ENCODE measurements at places on chromosomes 5 and 9.

- no peak for DNase-seq
Measured at GRCh38 chr5:16921211-16921610, 14.9 kb downstream of the MYO10 start.

GRCh38 chr5:170313344-170313743 is 15.8 kb upstream of the LCP2 start:
- DNase-seq, result no peak

DNA sequence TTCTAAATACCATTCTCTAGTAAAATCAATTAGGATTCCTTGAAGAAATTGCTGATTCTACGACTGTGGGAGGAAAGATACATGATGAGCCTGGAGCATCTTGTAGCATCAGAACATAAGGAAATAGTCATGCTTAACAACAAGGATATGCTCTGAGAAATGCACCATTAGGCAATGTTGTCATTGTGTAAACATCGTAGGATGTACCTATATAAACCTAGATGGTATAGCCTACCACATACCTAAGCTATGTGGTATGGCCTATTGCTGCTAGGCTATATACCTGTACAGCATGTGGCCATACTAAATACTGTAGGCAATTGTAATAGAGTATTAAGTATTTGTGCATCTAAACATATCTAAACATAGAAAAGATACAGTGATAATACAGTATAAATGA is 77.4 kb upstream of the VCAN start:
- no peak for DNase-seq

DNA sequence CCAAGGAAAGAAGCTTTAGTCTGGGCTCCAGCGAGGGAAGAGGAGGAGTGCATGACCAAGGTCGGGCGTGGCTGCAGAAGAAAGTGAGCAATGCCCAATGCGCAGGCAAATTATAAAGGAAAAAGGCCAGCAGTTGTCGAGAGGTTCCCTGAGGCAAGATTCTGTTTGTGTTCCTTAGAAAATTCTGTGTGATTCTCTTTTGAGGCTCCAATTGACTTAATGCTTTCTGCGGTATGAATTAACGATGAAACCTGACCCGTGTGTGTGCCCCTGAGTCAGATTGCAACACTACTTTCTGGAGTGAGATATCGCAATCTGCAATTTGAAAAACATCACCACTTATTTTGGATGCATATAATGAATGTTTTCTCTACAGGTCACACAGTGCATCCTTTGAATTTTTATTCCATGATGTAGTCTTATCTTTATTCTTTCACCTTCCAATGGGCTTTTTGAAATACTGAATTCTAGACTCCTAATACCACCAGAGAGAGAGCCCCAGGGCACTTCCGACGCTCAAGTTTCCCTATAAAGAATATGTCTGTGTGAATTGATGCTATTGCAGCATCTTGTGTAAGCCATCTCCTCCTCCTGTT is 117.9 kb upstream of the IL6ST start:
- DNase-seq, result no peak

- DNase-seq, result no peak
Measured at GRCh38 chr5:32302835-32303754, 9.6 kb downstream of the MTMR12 start.

DNA sequence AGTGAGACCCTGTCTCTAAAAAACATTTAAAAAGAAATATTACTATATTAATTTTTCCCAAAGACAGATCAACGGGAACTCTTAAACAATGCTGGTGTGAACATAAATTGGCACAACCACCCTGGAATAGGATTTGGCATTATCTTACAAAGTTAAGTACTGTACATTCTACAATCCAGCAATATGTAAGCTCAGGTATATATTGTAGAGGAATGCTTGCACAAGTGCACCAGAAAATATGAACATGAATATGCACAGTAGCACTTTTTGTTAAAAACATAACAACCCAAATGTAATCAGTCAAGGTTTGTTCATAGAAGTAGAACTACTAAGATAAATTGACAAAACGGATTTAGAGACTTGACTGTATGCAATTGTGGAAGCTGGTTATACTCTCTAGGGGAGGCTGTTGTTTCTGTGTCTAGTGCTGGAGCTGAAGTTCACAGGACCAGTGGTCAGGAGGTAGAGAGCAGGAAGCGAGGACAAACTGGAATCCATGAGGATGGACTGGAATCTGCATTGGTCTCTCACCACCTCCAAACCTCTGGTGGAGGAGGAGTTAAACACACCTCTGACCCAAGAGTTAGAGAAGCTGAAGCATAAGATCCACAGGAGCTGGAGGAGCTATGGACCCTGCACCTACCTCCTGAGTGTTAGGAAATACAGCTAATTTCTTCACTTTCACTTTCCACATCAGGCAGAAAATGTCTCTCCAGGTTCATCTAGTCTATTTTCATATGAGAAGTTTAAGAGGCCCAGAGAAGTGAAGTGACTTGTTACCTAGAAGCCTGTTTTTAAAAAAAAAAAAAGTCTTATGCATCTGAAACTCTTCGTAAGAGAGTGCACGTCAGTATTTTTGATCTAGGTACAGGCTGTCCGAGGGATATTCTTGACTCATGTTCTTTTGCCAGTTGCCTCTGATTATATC is 20.3 kb upstream of the RIC1 start:
- DNase-seq, result no peak

GRCh38 chr5:39394946-39395345 is 29.8 kb downstream of the DAB2 start:
- DNase-seq, result no peak

- DNase-seq, result no peak
Measured at GRCh38 chr5:179373961-179374505, 28.8 kb upstream of the ADAMTS2 start.

GRCh38 chr5:136285096-136285855 is 80.1 kb downstream of the TRPC7 start:
- no peak for DNase-seq

GRCh38 chr5:76745670-76746069 is 29.7 kb downstream of the F2R start:
- DNase-seq, result no peak

- no peak for DNase-seq
Measured at GRCh38 chr5:180135128-180135955, 63.8 kb upstream of the RNF130 start.

- DNase-seq, result no peak
Measured at GRCh38 chr5:33944543-33945132, 8.5 kb downstream of the RXFP3 start.

DNA sequence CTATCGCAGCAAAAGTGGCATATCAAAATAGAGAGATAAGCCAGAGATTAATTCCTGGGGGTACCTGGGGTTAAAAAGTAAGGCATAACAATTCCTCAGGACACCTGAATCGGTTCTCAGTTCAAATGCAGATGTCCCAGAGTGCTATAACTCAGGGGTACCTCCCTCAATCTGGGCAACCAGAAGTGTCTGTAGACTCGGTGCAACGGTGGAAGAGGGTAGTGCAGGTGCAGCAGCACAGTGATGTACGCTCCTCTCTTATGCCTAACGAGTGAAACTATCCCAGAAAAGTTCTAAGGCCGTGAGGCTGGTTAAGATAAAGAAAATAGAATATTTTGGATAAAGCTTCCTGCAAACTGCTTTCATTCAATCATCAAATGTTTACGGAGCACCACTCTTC is 7.9 kb upstream of the NR4A3 start:
- DNase-seq, result no peak

- DNase-seq, result no peak
Measured at GRCh38 chr5:98110282-98110691, 663.2 kb upstream of the RGMB start.

DNA sequence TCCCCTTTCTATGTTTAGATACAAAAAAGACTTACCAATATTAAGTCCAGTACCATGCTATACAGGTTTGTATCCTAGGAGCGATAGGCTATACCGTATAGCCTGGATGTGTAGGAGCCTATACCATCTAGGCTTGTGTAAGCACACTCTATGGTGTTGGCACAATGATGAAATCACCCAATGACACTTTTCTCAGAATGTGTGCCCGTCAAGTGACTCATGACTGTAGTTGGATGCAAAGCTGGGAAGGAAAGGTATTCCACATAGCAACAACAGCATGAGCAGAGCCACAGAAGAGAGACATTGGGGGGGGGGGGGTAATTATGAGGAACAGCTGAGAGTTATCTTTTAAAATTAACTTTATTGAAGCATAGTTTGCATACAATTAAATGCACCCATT is 63.2 kb downstream of the TTLL11 start:
- no peak for DNase-seq

DNA sequence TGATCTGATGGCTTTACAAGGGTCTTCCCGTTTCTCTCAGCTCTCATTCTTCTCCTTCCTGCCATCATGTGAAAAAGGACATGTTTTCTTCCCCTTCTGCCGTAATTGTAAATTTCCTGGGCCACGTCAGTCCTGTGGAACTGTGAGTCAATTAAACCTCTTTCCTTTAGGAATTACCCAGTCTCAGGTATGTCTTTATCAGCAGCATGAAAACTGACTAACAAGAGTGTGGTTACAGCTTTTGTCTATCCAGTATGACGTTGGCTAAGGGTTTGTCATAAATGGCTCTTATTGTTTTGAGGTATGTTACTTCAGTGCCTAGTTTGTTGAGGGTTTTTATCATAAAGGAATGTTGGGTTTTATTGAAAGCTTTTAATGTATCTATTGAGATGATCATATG is 501.6 kb downstream of the CAAP1 start:
- no peak for DNase-seq

- no peak for DNase-seq
Measured at GRCh38 chr5:122398016-122398415, 86.0 kb downstream of the SNCAIP start.

GRCh38 chr9:20307621-20308020 is 314.7 kb downstream of the MLLT3 start:
- no peak for DNase-seq

DNA sequence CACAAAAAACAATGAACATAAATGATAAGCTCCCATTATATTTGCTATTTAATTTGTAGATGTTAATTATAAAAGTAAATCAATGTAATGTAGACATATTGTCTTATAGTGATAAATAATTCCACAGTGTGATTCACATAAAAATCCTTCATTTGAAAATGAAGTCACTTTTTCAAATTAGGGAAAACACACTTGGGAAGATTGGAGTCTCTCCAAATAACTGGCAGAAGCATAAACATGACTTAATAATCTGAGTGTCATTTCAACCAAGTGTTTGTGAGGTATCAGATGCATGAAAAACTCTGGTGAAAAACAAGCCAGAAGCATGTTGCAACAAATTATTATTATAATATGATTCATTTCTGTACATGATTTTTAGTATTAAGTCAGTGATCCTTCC is 102.2 kb downstream of the CETN3 start:
- DNase-seq, result no peak

DNA sequence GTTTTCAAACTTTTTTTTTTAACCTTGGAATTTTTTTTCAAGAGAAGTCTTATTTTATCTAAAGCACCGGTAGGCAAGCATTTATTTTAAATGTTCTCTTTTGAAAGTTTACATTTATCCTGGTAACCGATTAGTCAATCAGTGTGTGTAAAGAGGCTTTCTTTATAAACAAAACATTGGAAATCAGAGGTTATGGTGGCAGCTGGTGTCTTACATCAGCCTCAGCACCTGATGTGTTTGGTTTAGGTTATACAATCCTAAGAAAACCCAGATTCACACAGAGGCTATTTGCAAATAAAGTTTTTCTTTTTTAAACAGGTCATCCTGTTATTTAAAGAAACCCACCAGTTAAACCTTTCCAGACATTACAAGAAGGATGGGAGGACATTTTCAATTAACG is 173.3 kb upstream of the GDNF start:
- DNase-seq, result no peak

GRCh38 chr9:74025402-74025925 is 471.7 kb upstream of the RORB start:
- no peak for DNase-seq

DNA sequence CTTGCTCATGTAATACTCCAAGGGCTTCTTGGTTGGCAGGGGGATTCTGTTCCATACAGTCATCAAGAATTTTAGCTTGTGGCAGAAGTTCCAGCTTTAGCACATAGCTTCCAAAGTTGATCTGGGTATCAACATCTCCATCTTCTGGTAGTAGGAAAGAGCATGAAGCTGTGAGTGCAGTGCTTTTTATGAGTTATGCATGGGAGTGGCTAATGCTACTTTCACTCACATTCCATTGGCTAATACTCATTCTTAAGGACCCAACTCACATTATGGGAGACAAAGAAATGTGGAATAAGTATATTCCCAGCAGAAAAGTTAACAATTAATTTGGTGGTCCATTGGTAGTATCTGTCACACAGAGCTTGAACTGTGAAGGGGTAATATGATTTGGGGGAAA is 194.2 kb upstream of the CHD1 start:
- no peak for DNase-seq

DNA sequence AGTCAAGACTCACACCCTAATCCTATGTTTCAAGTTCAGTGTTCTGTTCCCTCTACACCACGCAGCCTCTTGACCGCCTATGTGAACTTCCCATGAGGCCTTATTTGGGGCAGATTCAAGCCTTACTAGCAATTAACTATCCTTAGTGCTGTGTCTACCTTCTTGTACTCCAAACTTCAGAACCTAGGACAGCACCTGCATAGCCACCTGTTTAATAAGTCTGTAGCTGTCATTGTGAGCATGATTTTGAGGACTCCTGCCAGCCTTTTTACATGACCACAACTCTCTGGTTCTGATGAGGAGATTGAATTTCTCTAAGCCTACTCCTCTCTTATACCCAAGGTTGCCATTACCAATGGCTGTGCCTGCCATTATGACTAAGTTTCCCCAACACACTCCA is 50.8 kb upstream of the PCSK1 start:
- no peak for DNase-seq

- no peak for DNase-seq
Measured at GRCh38 chr5:125558466-125558865, 812.0 kb upstream of the ZNF608 start.

- DNase-seq, result no peak
Measured at GRCh38 chr5:157745041-157745456, 1.5 kb downstream of the LSM11 start.

- no peak for DNase-seq
Measured at GRCh38 chr9:95317893-95318211, 343 bp upstream of the FANCC start.

DNA sequence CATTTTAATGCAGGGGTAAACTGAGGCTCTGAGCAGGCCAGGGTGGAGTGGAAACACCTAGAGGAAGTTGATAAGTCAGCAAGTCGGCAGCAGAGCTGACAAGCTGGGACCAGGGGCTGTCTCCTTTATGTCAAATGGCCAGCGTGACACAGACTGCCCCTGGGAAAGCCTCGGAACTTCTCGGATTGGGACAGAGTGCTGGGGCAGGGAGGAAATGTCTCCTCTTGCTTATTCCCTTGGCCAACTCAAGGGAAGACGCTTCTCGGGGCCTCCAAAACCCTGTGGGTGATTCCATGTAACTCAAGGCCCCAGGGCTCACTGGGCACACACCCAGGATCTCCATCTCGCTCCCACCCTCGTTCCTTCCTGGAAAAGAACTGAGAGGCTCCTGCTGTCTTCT is 25.4 kb upstream of the ANXA6 start:
- no peak for DNase-seq

DNA sequence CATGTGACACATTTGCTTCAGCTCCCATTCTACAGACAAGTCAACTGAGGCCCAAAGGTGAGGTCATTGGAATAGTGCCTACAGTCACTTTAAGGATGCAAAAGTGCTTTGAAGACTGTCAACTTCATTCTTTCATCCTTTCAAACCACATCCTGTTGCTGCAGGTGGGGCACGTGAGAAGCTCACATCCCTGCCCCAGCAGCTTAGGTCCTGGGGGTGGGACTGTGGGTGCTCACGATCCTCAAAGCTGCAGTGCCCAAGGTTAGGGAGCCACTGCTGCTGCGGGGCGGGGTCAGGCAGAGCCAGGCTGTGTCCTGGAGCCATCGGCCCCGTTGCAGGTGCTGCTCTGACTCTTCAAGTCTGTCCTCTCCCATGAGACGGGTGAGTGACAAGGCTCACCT is 57.9 kb upstream of the IER5L start:
- peak; percentile 57 for DNase-seq

All from activated T-helper 1 cell treated with anti-CD3 and anti-CD28 coated beads, Interleukin-12 subunit alpha, Interleukin-12 subunit beta, Interleukin-2, Interleukin-4 antibody, amounts not matched to agents 30 ng/mL and 10 ng/mL and 1 ng/mL, durations not matched to agents 14 hours and 24 hours and 36 hours (primary cell).